Stimulated activated CD4-positive, alpha-beta T cell treated with anti-CD3 and anti-CD28 coated beads, Interleukin-12 subunit alpha, Interleukin-12 subunit beta, amount 100 ng/mL, for 24 hours (primary cell): ENCODE measurements at places on chromosomes 4 and X.

DNA sequence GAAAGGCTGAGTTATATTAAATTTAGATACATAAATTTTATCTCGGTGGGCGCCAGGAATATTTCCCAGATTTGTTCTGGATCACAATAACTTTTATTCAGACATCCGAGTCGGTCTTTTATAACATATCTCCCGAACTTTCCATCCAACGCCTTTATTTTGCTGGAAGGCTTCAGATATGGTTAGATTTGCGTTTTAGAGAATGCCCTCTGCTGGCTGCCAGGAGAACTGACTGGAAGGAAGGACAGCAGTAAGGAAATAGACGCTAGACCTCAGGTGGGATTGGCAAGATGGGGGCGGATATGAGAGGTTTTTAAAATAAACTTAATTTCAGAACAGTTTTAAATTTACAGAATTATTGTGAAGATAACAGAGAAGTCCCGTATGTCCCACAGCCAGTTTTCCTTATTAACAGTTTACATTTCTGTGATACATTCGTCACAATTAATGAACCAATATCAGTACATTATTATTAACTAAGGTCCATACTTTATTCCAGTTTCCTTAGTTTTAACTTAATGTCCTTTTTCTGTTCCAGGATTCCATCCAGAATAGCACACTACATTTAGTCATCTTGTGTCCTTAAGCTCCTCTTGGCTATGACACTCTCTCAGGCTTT is 4.6 kb upstream of the KANTR start:
- DNase-seq, result no peak

DNA sequence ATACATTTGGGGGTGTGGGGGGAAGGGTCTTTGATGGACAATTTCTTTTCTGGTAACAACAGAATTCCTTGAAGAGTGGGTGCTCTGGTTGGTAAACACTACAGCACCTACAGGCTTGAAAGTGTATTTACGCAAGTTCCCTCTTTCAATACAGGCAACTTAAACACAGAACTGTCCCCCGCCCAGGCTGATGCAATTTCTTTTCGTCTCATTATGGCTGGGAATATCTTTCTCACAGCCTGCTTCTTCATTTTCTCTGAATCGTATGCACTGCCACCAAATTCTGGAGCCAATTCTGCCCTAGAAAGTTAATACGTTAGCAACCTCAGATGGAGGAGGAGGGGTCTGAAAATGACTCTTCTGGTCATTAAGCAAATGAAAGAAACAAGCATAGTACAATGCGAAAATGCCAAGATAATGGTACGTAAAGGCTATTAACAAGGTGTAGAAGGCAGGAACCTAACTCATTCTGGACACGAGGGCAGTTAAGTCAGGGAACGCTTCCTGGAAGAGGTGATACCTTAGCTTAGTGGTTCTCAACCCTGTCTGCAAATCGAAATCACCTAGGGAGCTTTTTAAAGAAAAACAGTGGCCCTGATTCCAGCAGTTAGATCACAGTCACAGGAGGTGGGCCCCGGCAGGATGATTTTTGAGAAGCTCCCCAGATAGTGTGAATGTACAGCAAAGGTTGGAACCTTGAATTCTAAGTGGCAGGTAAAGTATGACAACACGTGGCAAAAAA is 1.0 kb downstream of the AGA start:
- no peak for DNase-seq

- no peak for DNase-seq
These were observed 1941.5 kb upstream of the PCDH10 start for GRCh38 chr4:131207589-131207988.

DNA sequence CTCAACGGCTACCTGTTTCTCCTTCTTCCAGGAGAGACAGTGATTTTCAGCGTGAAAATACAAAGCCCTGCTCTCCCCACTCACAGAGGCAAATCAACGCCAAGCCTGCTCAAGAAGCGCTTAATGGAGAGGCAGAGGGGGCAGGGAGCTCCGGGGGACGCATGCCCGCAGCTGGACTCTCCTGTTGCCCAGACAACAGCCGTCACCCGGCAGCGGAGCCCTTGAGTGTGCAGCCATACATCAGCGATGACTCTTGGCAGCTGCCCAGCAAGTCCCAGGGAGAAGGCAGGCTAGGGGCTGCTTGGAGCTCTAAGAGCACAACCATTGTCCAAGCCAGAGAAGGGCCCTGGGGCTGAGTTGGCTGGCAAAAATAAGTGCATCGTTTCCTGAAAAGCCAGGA is 71.0 kb upstream of the AFAP1 start:
- DNase-seq, result no peak

- DNase-seq, result no peak
These were observed 197.2 kb downstream of the BANK1 start for GRCh38 chr4:101987623-101988243.

- DNase-seq, result no peak
These were observed 117.3 kb upstream of the TSPAN5 start for GRCh38 chr4:98775672-98776071.

GRCh38 chr4:75973766-75974165 is 17.0 kb downstream of the SDAD1 start:
- no peak for DNase-seq

DNA sequence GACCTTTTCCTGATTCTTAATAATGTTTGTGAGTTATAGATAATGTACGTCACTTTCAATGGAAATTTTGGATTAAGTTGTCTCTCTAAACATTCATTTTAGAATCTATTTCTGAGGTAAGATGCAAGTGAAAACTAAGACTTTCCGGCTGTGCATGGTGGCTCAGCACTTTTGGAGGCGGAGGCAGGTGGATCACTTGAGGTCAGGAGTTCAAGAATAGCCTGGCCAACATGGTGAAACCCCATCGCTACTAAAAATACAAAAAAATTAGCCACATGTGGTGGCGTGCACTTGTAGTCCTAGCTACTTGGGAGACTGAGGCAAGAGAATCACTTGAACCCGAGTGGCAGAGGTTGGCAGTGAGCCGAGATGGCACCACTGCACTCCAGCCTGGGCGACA is 524.6 kb upstream of the SLIT2 start:
- no peak for DNase-seq

- DNase-seq, result no peak
These were observed 190.6 kb upstream of the LEF1 start for GRCh38 chr4:108359130-108359985.

- DNase-seq, result no peak
These were observed 1236.5 kb downstream of the FSTL5 start for GRCh38 chr4:160927311-160927710.

DNA sequence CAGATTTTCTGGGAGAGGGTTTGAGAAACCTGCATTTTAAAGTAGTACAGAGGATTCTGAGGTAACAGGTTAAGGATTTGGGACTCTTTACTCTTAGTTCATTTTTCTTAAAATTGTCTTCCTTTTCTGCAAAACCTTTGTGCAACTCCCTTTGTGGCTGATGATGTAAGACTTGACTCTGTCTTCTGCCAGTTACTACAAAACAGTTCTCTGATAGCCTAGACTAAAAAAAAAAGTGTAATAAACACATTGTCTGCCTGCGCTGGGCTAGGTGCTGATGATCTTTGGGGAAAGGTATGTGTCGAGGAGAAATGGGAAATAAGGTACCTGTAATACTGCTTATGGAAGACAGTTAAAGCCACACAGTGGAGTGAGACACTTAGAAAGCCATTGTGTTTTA is 28.7 kb downstream of the IL13RA1 start:
- no peak for DNase-seq

DNA sequence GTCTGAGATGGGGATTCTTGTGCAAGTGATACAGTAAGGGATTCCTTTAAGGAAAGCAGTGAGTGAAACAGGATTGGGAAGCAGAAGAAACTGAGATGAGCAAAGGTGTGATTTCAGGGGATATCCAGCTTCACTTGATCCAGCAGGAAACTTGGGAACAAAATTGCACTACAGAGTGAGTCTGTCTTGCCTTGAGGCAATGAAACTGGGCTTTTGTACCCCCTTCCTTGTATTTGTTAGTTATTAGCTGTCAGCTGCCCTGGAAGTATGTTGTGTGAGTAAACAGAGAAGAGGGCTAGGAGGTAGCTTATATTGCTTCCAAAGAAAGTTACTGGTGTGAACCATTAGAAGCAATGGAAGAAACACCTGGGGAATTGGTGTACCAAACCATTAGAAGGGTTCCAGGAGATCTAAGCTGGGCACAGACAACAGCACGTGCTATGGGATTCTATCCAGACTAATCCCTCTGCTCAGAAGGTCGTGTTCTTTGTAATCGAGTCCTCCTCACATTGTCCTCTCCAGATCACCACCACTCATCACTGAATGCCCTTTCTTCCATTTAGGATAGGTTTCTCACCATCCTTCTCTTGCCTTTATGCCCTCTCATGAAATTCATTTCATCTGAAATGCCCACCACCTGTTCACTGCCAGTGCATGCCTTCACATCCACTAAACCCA is 76.0 kb downstream of the PDLIM5 start:
- DNase-seq, result no peak

DNA sequence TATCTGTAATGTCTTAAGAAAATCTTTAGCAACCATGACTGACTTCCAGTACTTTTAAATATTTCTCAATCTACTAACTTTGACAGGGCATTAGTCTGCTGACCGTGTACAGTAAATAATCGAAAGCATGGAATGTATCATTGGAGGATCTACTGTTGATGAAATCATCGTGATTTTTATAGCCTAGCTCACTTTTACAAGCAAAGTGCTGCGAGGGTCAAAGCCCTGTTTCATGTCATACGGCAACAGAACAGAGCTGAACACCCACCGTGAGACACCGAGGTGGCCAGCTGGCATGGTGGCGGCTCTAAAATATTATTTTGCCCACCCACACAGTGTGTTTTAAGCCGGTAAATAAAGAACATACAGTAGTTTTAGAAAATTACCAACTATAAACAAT is 679.3 kb downstream of the FAT4 start:
- DNase-seq, result no peak

DNA sequence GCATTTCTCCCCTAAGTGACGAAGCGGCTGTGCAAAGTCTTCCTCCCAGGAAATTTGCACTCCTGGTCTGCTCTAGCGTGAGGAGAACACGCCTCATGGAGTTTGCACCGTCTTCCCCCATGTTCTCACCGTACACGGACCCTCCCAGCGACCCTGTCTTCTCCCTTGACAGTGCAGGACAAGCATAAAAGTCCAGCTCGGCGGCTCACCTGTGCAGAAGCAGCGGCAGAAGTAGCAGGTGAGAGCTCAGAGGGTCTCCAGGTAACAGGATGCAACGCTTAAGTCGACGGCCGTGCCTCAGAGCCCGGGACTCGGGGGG is 314 bp downstream of the P2RY8 start:
- DNase-seq, result no peak

GRCh38 chr4:103422467-103423219 is 224.5 kb upstream of the CENPE start:
- DNase-seq, result no peak

- DNase-seq, result no peak
These were observed 775.6 kb downstream of the STIM2 start for GRCh38 chr4:27635936-27636913.
